ENCODE measurements at places on chromosomes 3 and 15. TPM values are rescaled to one million over a fixed set of nuclear protein-coding genes. Genes with fewer than 3 reads are reported as not detected.

The KNG1 gene
- not detected for total RNA-seq

GRCh38 chr15:67296684-67297083 is 42.1 kb downstream of the IQCH start:
- no peak overlapping the region for H3K27ac ChIP-seq
- H3K4me3 ChIP-seq = no peak overlapping the region
- H3K27me3 ChIP-seq = no peaks in the 10 kb centered on the region
- no peaks in the 10 kb centered on the region for H3K4me1 ChIP-seq
- no peak for DNase-seq

DNA sequence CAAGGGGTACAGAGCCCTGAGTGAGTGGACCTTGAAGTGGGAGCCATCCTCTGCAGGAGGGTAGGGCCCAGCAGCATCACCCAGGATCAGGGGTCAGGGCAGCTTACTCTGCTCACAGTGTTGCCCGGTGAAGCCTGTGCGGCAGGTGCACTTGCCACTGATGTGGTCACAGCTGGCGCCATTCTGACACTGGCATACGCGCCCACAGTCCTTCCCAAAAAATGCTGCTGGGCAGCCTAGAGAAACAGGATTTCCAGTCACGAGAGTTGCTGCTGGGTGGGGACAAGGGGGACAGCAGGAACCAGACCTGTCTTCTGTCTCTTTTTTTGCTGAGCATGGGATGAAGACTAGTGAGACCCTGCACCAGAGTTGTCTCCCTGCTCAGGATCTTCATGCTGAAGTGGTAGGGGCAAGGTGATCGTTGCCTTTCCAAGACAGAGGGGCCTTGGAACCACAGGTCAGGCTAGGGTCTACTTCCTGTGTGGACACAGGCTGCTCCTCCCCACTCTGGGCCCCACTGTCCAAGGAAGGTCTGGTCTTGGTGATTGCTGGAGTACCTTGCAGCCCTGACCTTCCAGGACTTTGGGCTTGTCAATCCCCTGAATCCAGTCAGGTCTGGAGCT is 46.9 kb downstream of the RAB11A start:
- H3K27ac ChIP-seq = no peak overlapping the region
- no peaks in the 10 kb centered on the region for H3K27me3 ChIP-seq
- no peak overlapping the region for H3K4me3 ChIP-seq
- peaks cover 11% of the 10 kb centered on the region for H3K4me1 ChIP-seq
- H3K36me3 ChIP-seq = peaks cover 33% of the 10 kb centered on the region

DNA sequence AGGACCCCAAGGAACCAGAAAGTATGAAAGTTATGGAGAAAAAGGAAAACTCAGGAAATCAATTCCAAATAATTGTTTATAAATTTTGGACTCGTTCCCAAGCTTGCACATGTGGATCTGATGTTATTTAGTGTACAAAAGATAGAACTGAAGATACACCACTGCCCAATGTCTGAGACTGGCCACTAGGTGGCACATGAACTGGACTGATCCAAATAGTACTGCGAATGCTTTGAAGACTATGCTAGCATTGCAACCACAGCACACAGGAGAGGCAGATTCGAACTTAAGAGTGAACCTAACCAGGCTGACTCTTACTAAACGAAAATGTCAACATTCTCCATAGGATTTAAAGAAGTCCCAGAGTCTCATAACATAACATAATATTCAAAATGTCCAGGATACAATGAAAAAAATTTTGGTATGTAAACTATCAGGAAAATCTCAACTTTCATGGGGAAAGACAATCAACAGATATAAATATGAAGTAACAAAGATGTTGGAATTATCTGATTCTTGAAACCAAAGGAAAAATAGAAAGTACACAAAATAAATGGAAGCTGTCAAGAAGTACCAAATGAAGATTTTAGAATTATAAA is 596.7 kb downstream of the FGF12 start:
- DNase-seq = peak; percentile 34
- no peaks in the 10 kb centered on the region for H3K4me1 ChIP-seq
- no peaks in the 10 kb centered on the region for H3K36me3 ChIP-seq
- no peak overlapping the region for H3K4me3 ChIP-seq
- no peak overlapping the region for H3K27ac ChIP-seq
- H3K27me3 ChIP-seq = no peaks in the 10 kb centered on the region

The PEX5L gene
- not detected for total RNA-seq

All from upper lobe of left lung (tissue), 6 donors.